ENCODE measurements at places on chromosomes 1 and 21. TPM values are rescaled to one million over a fixed set of nuclear protein-coding genes. Genes with fewer than 3 reads are reported as not detected.
A peak's percentile ranks its signal among the peaks of the same experiment; 100 is the strongest.

GRCh38 chr21:39670701-39671100, 58.0 kb downstream of the B3GALT5 start:
- no peak for DNase-seq

- peak; percentile 24 for DNase-seq
Observed at GRCh38 chr1:177246710-177247580, 76.2 kb downstream of the BRINP2 start.

The HSD3B1 gene
- total RNA-seq = not detected

DNA sequence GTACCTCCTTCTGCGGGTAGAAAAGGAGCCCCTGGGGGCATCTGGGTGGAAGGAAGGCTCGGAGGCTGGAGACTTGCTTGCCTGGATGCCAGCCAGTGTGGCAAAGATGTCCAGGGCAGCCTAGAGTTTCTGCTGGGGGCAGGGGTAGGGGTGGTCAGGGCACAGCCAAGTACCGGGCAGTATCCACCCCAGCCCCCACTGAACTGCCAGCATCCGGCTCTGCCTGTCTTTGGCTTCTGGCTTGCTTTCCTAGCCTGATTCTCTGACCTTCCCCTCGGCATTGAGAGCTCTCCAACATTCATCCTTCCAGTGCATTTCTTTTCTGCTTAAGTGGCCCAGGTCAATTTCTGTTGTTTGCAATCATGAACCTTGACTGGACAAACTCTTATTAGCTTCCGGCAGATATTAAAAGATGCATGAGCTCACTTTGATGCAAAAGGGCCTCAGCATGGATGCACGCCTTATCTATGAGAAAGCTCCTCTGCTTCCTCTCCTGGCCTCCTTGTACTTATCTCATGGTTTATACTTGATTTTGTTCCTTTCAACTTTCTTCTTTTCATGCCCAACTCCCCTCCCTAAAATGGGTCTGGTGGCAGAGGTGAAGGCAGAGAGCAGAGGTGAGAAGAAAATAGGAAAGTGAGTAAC, 116.9 kb downstream of the HLCS start:
- DNase-seq = no peak

DNA sequence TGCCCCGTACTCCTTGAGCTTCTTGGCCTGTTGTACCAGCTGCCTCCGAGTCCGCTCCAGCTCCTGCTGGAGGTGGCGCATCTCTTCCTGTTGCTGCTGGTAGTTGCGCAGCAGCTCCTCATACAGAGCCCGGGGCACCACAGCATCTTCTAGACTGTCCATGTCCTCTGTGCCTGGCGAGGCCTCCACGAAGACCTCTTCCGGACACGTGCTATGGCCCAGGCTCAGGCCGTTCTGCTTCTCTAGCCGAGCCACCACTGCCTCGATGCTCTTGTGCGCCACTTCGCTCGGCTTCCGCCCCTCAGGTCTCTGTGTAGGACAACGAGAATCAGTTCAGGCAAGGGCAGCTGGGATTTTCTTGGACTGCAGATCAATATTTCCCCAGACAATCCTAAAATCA, 17.7 kb downstream of the BEND5 start:
- DNase-seq = no peak

DNA sequence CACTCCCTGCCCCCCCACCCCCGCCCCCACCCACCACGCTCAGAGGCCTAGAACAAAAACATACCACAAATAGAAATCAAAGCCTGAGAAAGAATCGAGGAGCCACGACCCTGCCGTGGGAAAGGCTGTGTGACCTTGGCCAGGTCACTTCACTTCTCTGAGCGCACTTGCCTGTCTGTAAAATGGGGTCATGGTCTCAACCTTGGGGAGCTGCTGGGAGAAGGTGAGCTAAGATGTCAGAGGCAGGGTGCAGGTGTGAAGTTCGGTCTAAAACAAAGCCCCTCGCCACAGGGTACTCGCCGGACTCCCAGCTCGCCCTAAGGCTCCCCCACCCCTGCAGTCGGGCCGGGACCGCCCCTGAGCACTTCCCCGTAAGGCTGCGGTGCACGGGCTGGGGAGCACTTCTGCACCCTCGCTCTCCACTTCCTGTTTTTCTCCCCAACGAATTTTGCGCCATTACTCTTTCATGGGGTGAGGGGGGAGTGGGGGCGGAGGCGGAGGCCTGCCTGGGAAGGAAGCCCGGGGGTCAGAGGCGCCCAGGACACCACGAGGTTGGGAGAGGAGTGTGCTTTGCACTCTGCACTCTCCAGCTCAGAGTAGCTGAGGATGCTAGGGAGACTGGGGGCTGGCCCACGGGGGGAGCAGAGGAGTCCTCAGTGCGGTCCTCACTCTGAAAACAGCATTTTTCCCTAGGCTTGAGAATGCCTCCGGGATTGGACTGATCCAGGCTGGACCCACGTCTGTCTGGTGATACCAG, 21.9 kb upstream of the PIK3CD start:
- DNase-seq = peak; percentile 43

The SIM2 gene
- not detected for total RNA-seq

- no peak for DNase-seq
Observed at GRCh38 chr1:6848816-6849215, 63.6 kb downstream of the CAMTA1 start.

GRCh38 chr21:38440746-38441145, 57.5 kb downstream of the ERG start:
- no peak for DNase-seq

DNA sequence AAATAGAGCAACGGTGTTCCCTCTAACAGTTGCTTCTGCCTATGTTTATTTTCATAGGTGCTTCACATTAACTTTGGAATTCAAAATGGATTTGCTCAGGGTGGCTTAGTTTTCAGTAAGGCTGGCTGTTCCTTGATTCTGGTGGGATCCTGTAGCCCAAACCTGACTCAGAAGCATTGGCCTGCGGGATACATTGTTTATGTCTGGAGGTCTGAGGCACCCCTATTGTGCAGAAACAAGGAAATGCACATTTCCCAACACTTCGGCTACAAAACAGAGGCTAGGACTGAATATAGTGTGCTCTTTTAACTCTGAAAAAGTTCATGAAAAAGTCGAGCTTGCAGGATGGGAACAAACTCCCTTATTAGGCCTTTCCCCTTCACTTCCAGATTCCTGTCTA, 133.8 kb upstream of the F3 start:
- no peak for DNase-seq

The KCNE2 gene
- 0.65 TPM for total RNA-seq

The LYPD8 gene
- not detected for total RNA-seq

DNA sequence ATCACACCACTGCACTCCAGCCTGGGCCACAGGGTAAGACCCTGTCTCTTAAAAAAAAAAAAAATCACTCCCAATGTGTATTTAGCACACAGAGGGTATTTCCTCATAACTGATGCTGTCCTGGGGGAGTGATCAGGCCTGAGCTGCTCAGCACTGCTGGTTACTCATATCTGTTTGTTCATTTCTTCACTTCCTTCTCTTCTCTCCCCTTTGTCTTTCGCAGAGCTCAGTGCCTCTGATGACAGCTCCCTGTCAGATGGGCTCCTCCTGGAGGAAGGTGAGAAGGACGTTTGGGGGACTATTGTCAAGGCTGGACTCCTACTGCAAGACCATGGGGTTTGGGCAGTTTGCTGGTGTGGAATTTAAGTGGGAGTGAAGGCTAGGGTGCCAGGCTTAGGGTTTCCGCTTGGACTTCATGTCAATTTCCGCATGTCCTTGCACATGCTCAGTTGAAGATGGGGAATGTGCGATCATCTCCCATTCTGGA, 13.0 kb downstream of the INAVA start:
- DNase-seq = no peak

GRCh38 chr1:211928290-211928801, 97.8 kb upstream of the LPGAT1 start:
- DNase-seq = peak; percentile 49

The ALX3 gene
- not detected for total RNA-seq

The TINAGL1 gene
- total RNA-seq = 90.9 TPM

The CD244 gene
- total RNA-seq = 3.2 TPM

The PLPP3 gene
- 121 TPM for total RNA-seq

The ZFYVE9 gene
- 51.5 TPM for total RNA-seq

DNA sequence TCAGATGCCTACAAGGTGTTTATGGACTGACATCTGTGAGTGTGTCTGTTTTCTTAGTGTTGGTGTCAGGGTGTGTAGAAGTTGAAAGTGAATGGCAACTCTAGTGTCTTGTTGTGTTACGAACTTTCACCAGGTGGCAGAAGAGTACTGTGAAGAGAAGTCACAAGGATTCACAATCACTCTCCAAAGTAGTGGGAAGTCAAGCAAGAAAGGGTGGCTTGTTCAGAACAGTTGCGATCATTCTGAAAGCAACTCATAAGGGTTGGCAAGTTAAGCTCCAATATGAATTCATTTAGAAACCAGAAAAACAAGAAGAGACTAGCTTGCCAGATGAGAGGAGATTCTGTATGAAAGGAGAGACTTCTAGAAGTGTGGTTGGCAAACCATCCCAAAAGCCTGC, 86.1 kb downstream of the FASLG start:
- DNase-seq = peak; percentile 51

DNA sequence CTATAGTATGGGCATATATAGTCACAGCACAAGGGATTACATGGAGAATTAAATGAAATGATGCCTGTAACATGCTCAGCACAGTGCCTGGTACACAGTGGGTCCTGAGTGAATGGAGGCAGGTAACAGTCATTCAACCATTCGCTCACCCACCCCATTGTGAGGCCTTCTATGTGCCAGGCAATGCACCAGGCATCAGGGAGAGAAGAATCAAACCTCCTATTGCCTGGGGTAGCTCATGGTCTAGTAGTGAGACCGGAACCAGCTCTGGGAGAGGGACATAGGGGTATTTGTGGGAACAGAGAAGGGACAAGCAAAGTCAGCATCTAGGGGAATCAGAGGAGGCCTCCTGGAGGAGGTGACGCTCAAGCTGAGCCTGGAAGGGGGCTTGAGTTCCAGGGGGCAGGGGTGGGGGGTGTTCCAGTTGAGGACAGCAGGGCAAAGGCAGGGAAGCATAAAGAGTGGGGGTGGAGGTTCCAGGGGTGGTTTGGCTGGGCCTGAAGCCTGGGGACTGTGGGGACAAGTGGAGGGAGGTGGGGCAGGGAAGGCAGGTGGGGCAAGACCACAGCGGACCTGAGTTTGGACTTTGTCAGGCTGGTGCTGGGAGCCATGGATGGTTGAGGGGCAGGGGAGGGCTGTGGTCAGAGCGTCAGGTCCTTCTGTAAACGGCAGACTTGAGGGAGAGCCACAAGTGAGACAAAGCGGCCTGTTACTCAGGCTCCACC, 591.6 kb downstream of the PTPRU start:
- no peak for DNase-seq

The DMRTA2 gene
- total RNA-seq = 0.83 TPM

- DNase-seq = peak; percentile 26
Observed at GRCh38 chr1:110004583-110004982, 20.0 kb downstream of the AHCYL1 start.

DNA sequence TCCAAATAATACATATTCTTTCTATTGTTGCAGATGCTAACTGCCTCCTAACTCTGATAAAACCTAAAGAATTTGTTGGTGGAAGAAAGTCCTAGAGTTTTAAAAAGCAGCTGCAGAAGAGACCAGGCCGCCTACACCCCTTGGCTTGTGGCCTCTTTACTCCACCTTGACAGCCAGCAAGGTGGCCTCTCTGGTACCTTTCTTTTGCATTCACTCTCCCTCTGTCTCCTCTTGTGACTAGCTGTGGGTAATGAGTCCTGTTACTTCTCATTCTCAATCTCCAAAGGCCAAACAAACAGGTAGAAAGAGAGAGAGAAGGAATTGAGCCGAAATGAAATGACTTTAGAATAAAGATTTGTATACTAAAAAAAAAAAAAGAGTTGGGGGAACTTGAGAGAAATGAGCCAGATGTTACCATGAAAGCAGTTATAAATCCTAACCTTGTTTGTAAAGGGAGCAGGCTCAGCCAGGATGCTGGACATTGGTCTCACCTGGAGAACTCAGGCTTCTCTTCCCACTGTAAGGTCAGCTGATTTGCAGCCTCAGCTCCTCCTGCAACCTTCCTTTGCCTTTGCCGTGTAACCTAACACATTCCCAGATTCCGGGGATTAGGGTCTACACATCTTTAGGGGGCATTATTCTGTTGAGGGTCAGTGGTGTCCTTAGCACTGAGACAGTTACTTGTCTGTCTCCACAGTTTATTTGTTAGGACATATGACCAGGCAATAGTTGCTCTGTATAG, 164.1 kb upstream of the IRF2BP2 start:
- no peak for DNase-seq

DNA sequence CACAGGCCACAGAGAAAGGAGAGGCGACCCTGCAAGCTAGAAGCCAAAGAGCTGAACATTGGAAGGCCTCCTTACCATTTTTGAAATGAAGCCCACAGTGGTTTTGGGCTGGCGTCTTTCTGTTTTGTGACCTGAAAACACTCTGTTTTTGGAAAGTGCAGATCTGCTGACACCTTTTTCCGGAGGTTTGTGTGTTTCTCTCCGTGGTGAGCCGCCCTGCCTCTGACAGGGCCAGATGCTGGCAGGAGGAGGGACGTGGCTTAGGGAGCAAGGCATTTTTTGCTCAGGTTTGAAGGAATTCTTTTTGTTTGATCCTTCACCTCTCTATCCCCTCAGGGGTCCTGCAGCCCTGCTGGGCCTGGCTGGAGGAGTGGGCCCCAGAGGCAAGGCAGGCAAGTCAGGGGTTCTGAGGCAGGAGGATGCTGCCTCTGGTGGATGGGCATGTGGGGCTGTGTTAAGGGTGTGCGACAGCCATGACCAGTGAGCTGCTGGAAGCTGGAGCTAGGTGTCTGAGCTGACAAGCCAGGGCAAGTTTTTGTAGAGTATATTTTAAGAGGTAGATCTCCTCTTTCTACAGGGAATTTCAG, 133.8 kb downstream of the CAMTA1 start:
- DNase-seq = no peak

- DNase-seq = no peak
Observed at GRCh38 chr1:6336776-6337622, 56.6 kb downstream of the ACOT7 start.

The RBP7 gene
- total RNA-seq = 5.7 TPM

DNA sequence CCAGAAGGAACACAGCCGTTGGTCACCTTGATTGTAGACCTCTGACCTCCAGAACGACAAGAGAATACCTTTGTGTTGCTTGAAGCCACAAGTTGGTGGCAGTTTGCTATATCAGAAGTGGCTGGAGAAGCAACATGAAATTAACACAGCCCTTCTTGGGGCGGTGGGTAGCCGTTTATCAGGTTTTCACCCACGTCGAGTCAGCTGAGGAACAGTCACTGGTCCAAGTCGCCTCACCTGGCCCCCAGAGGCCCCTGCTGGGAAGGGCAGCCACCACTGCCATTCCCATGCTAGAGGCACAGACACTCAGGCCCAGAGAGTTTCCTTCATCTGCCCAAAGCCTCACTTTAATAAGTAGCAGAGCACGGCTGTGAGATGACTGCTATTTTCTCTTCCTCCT, 37.7 kb downstream of the TMEM51 start:
- no peak for DNase-seq

GRCh38 chr1:85372683-85373377, 92.1 kb downstream of the DDAH1 start:
- peak; percentile 71 for DNase-seq

The U2AF1 gene
- 18.6 TPM for total RNA-seq

- no peak for DNase-seq
Observed at GRCh38 chr21:35954066-35954465, 106.3 kb downstream of the SETD4 start.

DNA sequence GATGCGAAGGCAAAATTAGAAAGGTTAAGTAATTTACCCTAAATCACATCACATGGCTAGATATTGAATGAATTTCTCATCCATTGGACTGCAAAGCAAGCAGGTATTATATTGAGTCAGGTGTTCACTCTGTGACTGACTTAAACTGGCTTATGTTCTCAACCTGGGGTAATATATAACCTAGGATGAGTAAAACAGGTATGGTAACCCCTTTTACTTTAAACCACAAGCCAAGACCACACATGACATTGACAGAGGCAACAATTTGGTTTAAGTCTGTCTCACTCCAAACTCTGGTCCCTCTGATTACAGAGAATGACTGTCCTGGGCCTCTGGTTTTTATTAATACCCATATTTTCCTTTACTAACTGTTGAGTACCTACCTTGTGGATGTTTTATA, 33.3 kb downstream of the MAEL start:
- no peak for DNase-seq
